Psoas muscle (tissue), 8 donors: ENCODE measurements at places on chromosomes 13 and 19.
A peak's percentile ranks its signal among the peaks of the same experiment; 100 is the strongest.

DNA sequence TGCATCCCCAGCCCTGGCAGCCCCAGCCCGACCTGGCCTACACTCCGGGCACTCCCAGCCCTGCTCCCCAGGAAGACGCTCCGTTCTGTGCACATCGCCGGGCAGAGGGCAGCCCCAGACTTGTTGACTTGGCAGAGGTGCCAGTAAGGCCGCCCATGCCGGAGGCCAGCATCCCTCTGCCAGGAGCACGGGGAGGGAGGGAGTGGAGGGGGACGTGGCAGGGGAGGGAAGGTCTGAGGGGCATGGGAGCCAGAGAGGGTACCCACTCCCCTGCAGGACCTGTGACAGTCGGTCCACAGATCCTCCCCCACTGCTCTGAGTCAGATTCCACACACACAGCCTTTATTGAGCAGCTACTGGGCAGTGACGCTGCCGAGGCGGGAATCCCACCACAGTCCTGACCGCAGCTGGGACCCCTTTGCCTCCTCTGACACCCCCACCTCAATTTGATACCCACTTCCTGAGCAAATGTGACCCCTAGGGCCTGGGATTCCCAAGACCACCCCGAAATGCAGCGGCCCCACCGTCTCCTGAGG, 1.9 kb upstream of the NKPD1 start:
- H3K36me3 ChIP-seq = no peaks in the 10 kb centered on the region
- no peak overlapping the region for H3K27ac ChIP-seq
- no peak for DNase-seq
- no peak overlapping the region for H3K4me3 ChIP-seq
- no peaks in the 10 kb centered on the region for H3K4me1 ChIP-seq
- H3K27me3 ChIP-seq = no peaks in the 10 kb centered on the region

DNA sequence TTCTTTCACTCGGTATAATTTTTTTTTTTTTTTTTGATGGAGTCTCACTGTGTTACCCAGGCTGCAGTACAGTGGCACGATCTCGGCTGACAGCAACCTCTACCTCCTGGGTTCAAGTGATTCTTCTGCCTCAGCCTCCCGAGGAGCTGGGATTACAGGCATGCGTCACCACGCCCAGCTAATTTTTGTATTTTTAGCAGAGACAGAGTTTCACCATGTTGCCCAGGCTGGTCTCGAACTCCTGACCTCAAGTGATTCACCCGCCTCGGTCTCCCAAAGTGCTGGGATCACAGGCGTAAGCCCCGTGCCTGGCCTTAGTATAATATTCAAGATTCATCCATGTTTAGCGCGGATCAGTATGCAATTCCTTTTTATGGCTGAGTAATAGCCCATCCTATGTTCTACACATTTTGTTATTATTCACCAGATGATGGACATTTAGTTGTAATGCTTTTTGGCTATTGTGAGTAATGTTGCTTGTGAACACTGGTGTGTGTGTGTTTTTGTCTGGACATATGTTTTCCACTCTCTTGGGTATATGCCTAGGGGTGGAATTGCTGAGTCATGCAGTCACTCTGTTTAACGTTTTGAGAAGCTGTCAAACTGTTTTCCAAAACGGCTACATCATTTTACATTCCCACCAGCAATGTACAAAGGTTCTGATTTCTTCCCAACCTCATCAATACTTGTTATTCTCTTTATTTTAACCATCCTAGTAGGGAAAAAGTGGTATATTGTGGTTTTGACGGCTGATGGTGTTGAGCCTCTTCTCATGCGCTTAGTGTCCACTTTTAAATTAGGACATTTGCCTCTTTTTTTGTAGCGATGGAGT, 22.9 kb downstream of the PLEKHF1 start:
- DNase-seq = peak; percentile 68
- no peak overlapping the region for H3K4me3 ChIP-seq

DNA sequence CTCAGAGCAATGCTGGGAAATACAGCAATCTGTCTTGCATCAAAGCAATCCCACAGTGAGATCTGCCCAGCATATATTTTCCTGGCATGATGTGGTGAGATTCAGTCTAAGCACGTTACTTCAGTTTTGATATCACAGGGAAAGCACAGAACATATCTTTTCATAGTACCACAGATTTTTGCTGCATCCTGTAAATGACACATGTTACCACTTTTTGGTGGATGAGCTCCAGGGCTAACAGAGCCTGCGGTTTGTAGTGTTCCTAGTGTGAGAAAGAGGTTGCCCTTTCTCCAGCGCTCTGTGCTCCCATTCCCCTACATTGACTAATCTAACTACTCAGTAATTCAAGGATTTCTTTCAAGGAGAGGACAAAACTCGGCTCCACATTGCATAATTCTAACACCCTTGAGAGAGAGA, 409.0 kb downstream of the GPC6 start:
- H3K4me1 ChIP-seq = no peaks in the 10 kb centered on the region
- no peaks in the 10 kb centered on the region for H3K36me3 ChIP-seq
- no peak for DNase-seq

- no peaks in the 10 kb centered on the region for H3K36me3 ChIP-seq
- no peak for DNase-seq
- H3K4me1 ChIP-seq = peaks cover 28% of the 10 kb centered on the region
- peak overlapping the region; percentile 55 for H3K4me3 ChIP-seq
- H3K27me3 ChIP-seq = no peaks in the 10 kb centered on the region
Observed at GRCh38 chr13:80133631-80134261, 207.2 kb downstream of the SPRY2 start.

- no peak for DNase-seq
- H3K27ac ChIP-seq = no peak overlapping the region
- H3K4me3 ChIP-seq = no peak overlapping the region
- no peaks in the 10 kb centered on the region for H3K27me3 ChIP-seq
- no peaks in the 10 kb centered on the region for H3K4me1 ChIP-seq
Observed at GRCh38 chr19:36072081-36072480, 17.4 kb downstream of the WDR62 start.

- H3K4me3 ChIP-seq = no peak overlapping the region
- DNase-seq = no peak
- no peaks in the 10 kb centered on the region for H3K36me3 ChIP-seq
- no peaks in the 10 kb centered on the region for H3K27me3 ChIP-seq
Observed at GRCh38 chr13:74443631-74444030, 309.4 kb upstream of the KLF12 start.

- no peaks in the 10 kb centered on the region for H3K36me3 ChIP-seq
- no peak overlapping the region for H3K27ac ChIP-seq
- no peaks in the 10 kb centered on the region for H3K27me3 ChIP-seq
Observed at GRCh38 chr13:23473221-23473620, 39.7 kb upstream of the SACS start.

DNA sequence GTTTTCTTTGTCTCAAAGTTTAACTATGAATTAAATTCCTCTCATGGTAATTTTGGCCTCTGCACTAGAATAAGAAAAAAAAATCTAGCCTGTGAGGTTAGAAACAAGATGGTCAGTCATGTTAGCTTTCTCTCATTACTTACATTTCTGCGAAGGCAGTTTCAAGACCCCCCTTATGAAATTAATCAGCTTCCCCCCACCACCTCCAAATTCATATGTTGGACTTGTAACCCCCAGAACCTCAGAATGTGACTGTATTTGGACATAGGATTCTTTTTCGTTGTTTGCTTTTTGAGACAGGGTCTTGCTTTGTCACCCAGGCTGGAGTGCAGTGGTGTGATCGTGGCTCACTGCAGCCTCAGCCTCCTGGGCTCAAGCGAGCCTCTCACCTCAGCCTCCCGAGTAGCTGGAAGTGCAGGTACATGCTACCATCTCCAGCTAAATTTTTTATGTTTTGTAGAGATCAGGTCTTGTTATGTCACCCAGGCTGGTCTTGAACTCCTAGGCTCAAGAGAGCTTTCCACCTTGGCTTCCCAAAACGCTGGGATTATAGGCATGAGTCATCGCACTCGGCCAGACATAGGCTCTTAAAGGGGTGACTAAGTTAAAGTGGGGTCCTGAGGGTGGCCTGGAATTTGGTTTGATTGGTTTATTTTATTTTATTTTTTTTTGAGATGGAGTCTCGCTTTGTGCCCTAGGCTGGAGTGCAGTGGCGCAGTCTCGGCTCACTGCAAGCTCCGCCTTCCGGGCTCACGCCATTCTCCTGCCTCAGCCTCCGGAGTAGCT, 1.4 kb downstream of the PLA2G4C start:
- no peaks in the 10 kb centered on the region for H3K27me3 ChIP-seq
- DNase-seq = no peak
- peak overlapping the region; percentile 94 for H3K27ac ChIP-seq
- no peaks in the 10 kb centered on the region for H3K36me3 ChIP-seq

GRCh38 chr19:6663236-6664201, 6.4 kb downstream of the TNFSF14 start:
- H3K4me3 ChIP-seq = no peak overlapping the region
- no peak for DNase-seq
- H3K36me3 ChIP-seq = no peaks in the 10 kb centered on the region

DNA sequence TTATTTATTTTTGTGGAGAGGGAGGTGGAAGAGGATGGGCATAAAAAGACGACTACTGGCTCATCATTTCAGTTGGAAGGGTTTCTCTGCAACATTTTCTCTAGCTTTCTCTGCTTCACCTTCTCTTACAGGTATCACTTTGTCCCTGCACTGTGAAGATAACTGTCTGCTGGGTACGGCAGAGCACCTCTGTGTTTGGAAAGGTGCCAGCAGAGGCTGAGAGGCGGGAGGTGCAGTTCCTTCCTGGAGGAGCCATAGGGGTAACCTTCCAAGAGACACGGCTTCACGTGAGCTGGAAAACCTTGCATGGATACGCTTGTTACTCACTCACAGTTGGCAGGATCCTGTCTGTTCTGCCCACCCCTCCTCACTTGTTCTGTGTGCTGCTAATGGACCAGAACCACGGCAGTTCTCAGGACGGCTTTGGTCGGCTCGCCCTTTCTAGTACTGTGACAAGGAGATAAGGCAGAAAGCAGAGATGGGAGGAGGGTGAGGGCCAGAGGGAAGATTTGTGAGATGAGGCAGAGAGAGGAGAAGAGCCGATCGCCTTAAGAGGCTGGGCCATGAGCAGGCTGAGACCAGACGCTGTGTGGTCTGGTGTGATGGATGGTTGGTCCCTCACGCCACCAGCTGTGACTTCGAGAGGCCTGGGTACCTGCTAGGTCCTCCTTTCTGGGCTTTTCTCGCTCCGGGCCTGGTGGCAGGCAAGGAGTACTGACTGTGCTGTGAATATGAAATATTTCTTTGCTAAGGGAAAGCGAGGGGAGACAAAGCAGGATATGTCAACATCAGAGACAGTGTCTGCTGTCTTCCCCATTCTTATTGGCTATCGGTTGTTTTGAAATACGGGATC, 66.8 kb downstream of the MRPL57 start:
- no peaks in the 10 kb centered on the region for H3K36me3 ChIP-seq
- no peak overlapping the region for H3K4me3 ChIP-seq
- no peaks in the 10 kb centered on the region for H3K4me1 ChIP-seq
- no peak overlapping the region for H3K27ac ChIP-seq

GRCh38 chr13:113410472-113411201, 42.7 kb downstream of the ADPRHL1 start:
- peak overlapping the region; percentile 99 for H3K27ac ChIP-seq
- peaks cover 64% of the 10 kb centered on the region for H3K4me1 ChIP-seq
- no peaks in the 10 kb centered on the region for H3K27me3 ChIP-seq

- DNase-seq = peak; percentile 42
- peak overlapping the region; percentile 92 for H3K27ac ChIP-seq
- H3K4me1 ChIP-seq = peaks cover 24% of the 10 kb centered on the region
- peaks cover 11% of the 10 kb centered on the region for H3K36me3 ChIP-seq
- no peaks in the 10 kb centered on the region for H3K27me3 ChIP-seq
- H3K4me3 ChIP-seq = peak overlapping the region; percentile 69
Observed at GRCh38 chr19:39677961-39678889, 22.5 kb downstream of the LGALS16 start.

GRCh38 chr13:109369353-109370052, 416.9 kb downstream of the IRS2 start:
- H3K4me3 ChIP-seq = no peak overlapping the region
- no peak for DNase-seq
- no peaks in the 10 kb centered on the region for H3K27me3 ChIP-seq
- no peaks in the 10 kb centered on the region for H3K4me1 ChIP-seq
- no peaks in the 10 kb centered on the region for H3K36me3 ChIP-seq
- H3K27ac ChIP-seq = no peak overlapping the region

GRCh38 chr13:97321101-97321500, 99.0 kb downstream of the MBNL2 start:
- H3K27me3 ChIP-seq = no peaks in the 10 kb centered on the region
- no peak for DNase-seq
- peak overlapping the region; percentile 81 for H3K27ac ChIP-seq

- H3K36me3 ChIP-seq = no peaks in the 10 kb centered on the region
- H3K27me3 ChIP-seq = no peaks in the 10 kb centered on the region
- peak overlapping the region; percentile 53 for H3K4me3 ChIP-seq
- H3K27ac ChIP-seq = peak overlapping the region; percentile 91
- peaks cover 31% of the 10 kb centered on the region for H3K4me1 ChIP-seq
Observed at GRCh38 chr19:49165865-49166301, 8.3 kb downstream of the TRPM4 start.

DNA sequence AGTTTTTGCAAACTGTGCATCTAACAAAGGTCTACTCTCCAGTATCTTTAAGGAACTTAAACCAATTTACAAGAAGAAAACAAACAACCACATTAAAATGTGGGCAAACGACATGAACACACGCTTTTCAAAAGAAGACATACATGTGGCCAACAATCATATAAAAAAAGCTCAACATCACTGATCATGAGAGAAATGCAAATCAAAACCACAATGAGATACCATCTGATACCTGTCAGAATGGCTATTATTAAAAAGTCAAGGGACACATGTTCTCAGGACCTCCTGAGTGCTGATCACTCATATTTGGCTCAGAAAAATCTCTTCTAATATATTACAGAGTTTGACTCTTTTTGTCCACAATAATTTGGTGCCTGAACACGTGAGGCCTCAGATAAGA, 14.2 kb upstream of the LILRB1 start:
- no peak for DNase-seq
- no peak overlapping the region for H3K4me3 ChIP-seq
- no peaks in the 10 kb centered on the region for H3K36me3 ChIP-seq
- no peaks in the 10 kb centered on the region for H3K27me3 ChIP-seq

DNA sequence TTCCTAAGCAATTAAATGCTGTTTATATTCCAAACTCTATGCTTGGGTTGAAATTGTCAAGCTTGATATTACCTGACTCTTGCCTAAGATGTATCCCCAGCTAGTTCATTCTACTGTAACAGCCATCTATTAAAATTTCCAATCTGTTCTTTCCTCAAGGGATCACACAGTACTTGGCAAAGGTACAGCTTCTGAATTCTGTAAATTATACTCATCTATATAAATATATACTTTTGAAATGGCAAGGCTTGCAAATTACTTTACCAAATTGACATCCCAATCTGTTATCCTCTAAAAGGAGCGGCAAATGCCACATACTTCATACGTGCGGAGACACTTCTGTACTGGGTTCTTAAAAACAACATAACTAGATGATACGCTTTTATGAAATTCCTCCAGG, 330.2 kb downstream of the DNAJC15 start:
- no peaks in the 10 kb centered on the region for H3K36me3 ChIP-seq
- peaks cover 17% of the 10 kb centered on the region for H3K4me1 ChIP-seq
- H3K4me3 ChIP-seq = no peak overlapping the region
- H3K27ac ChIP-seq = no peak overlapping the region

GRCh38 chr13:29958476-29958875, 108.1 kb upstream of the UBL3 start:
- H3K27ac ChIP-seq = no peak overlapping the region
- H3K27me3 ChIP-seq = peaks cover 1% of the 10 kb centered on the region
- no peak for DNase-seq
- no peaks in the 10 kb centered on the region for H3K36me3 ChIP-seq
- H3K4me3 ChIP-seq = no peak overlapping the region
- H3K4me1 ChIP-seq = no peaks in the 10 kb centered on the region
